ENCODE measurements at places on chromosomes 6 and 20.

GRCh38 chr6:14690120-14691056, 555.5 kb upstream of the JARID2 start:
- DNase-seq: no peak

- no peak for DNase-seq
Observed at GRCh38 chr6:127886603-127887002, 14.3 kb downstream of the THEMIS start.

DNA sequence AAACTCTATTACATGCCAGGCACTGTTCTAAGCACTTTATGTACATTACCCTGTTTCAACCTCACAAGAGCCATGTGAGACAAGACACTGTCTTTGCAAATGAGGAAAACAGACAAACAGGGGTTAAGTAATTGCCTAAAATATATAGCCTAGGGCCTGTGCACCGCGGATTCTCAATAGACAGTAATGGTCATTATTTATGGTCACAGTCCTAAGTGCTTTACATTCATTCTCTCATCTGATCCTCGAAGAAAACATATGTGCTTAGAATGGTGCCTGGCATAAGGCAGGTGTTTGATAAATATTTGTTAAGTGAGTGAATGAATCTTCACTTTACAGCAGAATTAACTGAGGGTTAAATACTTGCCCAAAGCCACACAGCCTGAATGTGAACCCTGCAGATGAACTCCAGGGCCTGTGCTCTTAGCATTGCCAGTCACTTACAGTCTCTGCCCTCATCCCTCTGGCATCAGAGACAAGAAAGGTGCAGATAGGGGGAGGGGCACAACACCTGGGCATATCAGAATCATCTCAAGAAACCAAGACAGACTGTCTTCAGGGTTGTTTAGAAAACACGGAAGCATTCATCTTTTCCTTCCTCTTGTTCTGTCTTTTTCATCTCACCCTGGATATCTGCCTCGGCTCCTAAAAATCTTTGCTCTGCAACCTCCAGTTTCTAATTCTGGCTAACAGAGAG, 92.8 kb upstream of the SASH1 start:
- no peak for DNase-seq

GRCh38 chr6:33279257-33279695, 2.4 kb downstream of the B3GALT4 start:
- DNase-seq: no peak

DNA sequence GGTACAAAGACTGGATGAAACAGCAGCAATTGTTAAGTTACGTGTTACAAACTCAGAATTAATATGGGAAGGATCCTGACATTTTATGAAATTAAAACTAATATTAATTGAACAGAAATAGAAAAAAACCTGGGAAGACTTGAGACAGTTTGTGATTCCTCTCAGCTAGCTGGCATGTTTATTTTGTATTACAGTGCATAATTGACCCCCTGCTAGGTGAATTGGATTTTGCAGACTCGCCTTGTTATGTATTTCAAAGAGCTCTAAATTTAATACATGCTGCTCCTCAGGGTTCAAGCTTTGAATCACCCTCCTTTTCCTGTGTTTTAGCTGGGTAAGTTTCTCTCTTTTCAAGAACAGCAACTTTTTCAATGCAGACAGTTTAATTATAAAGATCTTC, 339.4 kb downstream of the PLCB1 start:
- no peak for DNase-seq

DNA sequence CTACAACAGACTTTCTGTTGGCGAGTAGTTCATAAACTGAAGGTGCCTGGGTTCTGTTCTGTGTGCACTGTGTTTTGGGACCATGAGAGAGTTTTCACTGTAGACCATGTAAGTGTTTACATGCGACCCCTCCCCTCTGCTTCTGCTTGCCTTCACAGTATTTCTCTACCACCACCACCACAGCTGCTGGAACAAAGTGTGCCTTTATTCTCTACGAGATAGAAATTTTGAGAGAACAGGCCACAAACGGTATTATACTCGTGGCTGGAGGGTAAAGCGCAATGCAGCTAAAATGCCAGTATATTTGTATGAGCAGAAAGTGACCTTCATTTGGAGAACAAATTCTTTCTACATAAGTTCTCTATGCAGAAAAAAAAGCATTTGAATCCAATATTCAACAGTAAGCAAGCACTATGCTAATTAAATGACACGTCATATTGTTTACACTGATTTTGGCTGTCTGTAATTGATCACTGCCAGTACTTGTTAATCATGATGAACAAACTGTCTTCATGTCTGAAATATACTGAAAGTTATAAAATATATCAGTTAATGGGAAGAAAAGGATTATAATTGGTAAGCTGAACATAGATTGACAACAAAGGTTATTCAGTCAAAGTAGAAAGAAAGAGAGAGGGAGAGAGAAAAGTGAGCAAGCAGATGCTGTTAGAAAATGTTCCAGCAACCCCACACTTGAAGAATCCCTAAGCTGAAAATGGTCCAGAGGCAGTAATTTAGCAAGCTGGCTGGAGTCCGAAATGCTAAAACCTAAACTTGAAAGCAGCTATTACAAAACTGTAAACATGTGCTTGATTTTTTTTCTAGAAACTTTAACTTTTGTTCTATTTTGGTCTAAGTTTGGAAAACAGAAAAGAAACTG, 8.8 kb downstream of the CLDN20 start:
- no peak for DNase-seq

DNA sequence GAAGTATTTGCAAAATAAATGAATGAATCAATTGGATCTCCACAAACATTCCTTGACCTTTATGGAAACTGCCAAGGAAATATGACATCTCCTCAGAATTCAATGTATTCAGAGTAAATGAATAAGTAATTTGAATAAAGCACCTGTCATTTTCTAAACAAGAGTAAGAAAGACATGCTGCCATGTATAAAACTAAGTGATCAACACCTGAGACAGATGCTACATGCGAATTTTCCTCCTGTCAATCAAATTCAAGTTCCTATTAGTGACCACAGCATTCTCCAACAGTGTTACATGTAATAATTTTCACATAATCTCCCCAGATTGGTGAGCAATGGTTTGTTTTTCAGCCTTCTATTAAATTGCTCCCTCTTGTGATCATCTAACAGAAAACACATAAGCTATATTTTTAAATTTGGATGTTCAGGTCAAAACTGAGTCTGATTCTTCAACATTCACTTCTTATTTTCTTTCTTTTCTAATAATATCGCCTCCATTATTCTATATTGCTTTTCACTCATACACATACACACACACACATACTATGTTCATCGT, 163.2 kb upstream of the RNF217 start:
- no peak for DNase-seq

GRCh38 chr6:131960371-131961133, 9.4 kb upstream of the CCN2 start:
- no peak for DNase-seq

- DNase-seq: no peak
Observed at GRCh38 chr6:134689177-134689576, 260.7 kb downstream of the ALDH8A1 start.

DNA sequence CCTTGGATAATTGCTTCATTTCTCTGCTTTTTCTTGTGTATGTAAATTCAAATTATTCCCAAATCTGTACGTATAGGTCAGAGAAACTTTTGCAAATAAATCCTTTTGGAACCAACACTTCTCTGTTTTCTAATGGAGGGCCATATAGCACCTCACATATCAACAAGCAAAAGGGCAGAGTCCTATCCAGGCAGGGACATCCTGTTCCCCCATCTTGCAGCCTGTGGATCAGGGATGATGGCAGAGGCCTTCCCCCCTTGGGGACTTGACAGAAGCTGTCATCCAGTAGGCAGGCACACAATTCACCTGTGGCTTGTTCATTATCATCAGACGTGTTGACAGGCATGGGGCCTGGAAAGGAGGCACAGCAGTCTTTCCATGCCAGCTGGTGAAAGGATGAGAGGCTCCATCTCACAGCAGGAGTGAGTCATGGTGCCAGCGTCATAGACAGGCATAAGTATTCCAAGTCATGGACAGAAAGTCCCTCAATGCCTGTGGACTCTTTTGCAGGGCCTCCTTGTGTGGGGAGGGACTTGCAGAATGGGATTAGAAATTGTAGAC, 31.8 kb upstream of the PLEKHG1 start:
- no peak for DNase-seq

- DNase-seq: no peak
Observed at GRCh38 chr6:150267686-150268561, 100.9 kb upstream of the IYD start.

DNA sequence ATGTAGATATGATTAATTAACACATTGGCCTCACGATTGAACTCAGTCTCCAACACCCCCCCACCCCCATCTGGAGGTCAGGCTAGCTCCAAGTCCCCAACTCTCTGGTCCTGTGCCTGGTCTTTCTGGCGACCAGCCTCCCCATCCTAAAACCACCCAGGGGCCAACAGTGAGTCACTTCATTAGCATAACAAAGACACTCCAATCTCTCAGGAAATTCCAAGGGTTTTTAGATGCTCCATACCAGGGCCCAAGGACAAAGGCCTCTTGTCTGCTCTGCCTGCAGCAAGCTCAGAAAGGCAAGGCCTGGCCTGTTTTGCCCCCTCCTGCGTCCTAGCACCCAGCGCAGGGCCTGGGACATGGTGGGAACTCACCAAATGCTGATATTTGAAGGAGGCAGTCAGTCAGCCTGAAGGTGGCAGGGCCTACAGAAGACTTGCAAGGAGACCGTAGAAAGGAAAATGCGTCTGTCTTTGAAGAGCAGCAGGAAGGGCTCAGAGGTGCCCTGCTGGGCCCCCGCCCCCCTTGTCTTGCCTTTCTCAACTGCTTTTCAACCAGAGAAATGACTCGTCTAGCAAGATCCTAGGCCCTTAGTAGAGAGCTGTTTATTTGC, 184.7 kb downstream of the CDH4 start:
- no peak for DNase-seq

GRCh38 chr6:157928428-157928827, 53.2 kb upstream of the SYNJ2 start:
- no peak for DNase-seq

- no peak for DNase-seq
Observed at GRCh38 chr20:11112832-11113231, 439.0 kb upstream of the JAG1 start.

DNA sequence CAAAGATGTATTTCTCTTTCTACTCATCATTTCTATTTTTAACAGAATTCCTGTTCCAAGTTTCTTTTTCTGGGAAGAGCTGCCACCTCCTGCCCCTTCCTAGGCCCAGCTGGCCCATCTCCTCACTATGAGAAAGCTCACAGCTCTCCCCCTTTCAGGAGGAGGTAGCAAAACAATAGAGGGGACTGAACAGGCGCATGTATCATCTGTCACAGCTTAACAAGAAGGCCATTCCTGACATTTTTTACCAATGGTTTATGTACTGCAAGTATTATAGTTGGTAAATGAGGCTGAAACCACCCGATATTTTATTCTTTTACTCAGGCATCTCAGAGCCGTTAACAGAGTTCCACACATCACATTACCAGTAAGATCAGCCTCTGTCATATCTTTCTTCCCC, 103.7 kb upstream of the MTHFD1L start:
- DNase-seq: no peak

DNA sequence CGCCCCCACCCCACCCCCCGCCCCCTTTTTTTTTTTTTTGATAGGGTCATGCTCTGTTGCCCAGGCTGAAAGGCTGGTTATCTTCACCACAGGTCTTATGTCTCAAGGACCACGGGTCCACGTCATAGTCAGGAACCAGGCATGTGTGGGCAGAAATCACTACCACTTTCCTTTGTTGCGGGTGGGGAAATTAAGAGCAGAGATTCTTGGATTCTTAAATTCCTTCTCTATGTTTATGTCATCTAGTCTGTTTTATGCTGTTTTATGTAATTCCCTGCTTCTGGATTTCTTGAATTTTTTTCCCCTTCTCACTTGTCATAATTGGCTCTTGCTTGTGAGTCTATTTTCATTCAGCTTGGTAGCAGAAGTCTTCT, 25.8 kb upstream of the PLCG1 start:
- DNase-seq: no peak

DNA sequence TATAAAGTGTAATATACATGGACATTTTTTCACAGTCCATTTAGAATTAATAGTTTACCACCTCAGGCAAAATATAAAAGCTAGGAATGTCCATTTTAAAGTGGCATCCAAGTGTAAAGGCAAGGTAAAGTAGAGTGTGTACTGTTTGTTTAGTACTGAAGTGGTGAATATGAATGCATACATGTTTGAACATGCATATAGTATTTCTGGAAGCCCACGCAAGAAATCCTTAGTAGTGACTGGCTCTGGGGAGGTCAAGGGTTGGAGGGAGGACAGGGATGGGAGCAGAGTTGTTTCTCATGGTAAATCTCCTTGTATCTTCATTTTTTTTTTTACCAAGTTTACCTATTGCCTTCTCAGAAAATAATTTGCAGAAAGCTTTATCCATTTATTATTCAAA, 129.2 kb downstream of the UNC5CL start:
- no peak for DNase-seq

- DNase-seq: no peak
Observed at GRCh38 chr6:27133281-27134227, 113.9 kb upstream of the PRSS16 start.

DNA sequence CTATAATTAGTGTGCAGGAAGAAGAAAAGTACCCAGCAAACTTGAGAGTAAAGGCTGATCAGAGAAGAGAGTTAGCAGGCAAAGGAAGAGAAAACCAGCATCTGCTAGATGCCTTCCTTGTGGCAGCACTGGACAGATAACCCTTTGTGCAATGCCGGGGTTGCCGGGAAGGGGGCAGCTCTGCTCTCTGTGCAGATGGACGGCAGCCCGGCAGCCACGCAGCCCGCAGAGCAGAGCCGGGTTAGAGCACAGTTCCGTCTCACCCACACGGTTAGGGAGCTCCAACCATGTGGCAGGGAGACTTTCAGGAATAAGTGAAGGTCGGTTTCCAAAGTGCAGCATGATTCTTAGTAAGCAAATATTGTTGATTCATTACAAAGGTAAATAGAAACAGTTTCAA, 80.0 kb upstream of the RPS6KA2 start:
- no peak for DNase-seq

DNA sequence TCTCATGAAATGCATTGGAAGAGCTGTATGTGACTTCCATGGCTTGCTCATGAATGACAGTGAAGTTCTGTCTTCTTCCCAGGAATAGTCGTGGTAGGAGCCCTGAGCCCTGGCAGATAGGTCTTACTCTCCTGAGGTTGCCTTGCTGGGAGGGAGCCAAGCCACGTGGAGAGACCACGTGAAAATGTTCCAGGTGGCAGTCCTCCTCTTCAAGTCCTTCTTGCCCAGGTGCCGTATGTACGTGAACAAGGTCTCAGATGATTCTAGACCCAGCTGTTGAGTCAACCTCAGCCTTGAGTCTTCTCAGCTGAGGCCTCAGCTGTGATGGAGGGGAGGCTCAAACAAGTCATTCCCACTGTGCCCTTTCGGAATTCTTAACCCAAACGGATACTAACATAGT, 192.4 kb upstream of the PRDM1 start:
- no peak for DNase-seq

DNA sequence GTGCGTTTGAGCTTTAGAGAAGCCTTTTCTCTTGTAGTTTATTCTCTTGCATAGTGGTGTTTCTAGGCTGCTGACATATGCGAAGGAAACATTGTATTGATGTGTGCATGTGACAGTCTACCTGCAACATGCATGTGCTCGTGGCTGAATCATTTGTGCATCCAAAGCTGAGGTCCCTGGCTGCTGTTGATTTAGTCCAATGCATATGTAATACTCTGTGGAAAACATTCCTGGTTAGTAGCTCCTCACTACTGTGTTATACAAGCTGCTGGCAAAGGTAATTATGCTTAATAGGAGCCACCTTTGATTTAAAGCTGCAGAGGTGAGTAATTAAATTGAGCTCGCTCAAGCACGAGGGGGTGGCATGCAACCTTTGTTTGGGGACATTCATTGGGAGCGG, 24.5 kb downstream of the TSHZ2 start:
- DNase-seq: no peak

GRCh38 chr6:123316733-123317323, 319.9 kb downstream of the TRDN start:
- DNase-seq: peak; percentile 2

Measured in glomerular endothelial cell (primary cell).